Activated CD8-positive, alpha-beta memory T cell treated with anti-CD3 and anti-CD28 coated beads for 48 hours (primary cell): ENCODE measurements at places on chromosomes 1 and 21.

GRCh38 chr1:228668553-228669241 lies 66.6 kb upstream of the RHOU start:
- no peak for DNase-seq

DNA sequence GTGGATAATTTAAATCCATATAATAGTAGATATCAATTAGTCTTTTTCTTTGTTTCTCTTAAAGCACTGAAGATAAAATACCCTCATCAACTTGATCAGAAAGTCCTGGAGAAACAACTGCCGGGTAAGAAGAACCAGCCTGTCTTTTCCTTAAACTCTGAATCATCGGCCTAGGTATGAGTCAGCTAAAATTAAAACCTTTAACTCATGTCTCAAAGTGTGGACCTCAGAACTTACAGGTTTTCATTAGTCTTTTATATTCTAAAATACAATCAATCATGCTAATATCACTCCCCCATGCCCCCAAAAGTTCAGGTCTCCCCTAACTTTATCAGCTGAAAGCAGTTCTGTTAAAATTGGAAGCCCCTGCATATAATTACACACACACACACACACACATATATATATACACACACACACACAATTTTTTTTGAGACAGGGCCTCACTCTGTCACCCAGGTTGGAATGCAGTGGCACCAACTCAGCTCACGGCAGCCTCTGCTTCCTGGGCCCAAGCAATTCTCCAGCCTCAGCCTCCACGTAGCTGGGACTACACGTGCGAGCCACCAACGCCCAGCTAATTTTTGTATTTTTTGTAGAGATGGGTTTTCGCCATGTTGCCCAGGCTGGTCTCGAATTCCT lies 61.3 kb downstream of the B3GALNT2 start:
- DNase-seq, result no peak

DNA sequence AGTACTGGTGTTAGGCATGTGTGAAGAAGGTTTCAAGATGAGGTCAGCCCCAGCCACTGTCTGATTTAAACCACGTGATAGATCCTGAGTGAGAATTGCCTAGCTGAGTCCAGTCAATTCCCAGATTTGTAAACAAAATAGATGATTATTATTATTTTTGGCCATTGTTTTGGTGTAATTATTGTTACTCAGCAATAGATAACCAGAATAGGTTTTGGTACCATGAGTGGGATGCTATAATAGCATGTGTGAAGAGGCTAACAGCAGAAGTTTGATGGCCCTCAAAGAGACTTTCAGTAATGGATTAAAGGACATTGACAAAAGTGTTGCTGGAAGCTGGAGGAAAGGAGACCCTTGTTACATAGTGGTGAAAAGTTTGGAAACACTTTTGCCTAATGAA lies 214.8 kb downstream of the BACH1 start:
- DNase-seq, result no peak

DNA sequence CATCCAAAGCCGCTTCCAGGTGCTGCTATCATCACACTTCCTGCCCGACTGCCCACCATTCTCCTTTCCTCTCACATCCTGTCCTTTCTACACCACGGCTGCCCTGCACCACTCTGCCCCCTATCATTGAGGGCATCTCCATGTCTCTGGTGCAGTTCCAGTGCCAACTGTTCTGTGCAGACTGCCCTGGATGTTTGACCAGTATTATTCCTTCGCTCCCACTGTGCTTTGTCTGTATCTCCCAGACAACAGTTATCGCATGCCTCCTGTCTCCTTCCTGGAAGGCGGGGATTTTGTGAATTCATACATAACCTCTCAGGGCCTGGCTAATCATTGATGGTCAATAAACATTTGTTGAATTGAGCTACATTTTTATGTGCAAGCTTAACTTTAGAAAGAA lies 63.6 kb upstream of the GNG12 start:
- no peak for DNase-seq

- DNase-seq, result no peak
Observed at GRCh38 chr1:2170211-2170610, 24.4 kb downstream of the FAAP20 start.

DNA sequence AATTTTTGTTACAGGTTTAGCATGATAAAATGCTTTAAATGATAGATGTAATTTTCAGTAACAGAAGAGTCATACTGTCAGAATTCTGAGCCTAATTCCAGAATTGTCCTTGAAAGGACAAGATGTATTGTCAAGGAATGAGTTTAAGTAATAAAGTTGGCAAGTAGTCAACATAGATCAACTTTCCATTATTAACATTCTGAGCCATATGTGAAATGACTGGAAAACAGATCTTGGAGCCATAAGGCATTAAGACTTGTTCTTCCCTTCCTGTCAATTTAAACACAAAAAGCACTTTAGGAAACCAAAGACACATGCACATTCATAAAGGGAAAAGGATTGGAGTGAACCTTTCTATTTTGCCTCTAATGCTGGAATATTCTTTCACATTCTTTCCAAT lies 107.0 kb downstream of the ODF2L start:
- no peak for DNase-seq

DNA sequence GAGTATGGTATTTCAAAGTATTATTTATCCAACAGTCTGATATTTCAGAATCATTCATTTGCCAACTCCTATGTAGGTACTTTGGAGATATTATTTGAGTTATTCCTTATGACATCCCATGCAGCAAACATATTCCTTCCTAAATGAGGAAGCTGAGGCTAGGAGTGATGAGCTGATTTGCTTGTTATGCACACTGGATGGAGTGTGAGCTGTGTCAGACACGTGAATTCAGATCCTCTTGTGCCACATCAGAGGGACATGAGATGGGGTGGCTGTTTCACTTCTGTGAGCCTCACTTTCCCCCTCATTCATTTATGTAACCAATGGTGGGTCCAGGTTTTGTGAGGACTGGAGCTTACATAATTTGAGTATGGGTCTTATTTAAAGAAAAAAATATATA lies 215.9 kb downstream of the DISC1 start:
- DNase-seq, result no peak

GRCh38 chr21:40269239-40269638 lies 402.0 kb downstream of the PCP4 start:
- no peak for DNase-seq

DNA sequence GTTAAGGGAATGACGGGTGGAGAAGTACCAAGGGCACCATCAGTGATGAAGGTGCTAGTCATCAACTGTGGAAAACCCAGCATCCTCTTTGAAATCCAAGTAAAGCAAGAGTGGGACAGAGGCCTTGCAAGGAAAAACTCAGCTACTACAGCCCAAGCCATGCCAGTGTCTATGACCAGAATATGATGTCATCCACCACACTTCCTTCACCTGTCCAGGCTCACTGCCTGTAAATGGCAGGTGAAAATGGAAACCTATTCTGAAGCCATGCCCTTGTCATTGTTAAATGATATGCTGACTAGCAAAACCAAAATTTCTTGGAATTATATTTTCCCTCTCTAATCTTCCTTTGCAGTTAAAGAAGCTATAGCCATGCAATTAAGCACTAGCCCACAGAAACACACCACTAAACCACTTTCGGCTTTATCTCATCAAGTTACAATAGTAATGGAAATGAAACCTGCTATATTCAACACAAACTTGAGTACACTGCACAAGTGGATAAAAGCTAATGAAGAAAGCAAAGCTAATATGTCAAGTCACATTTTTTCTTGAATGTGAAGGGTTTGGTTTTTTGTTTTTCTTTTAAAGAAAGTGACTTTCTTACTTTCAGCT lies 96.3 kb upstream of the RALGPS2 start:
- no peak for DNase-seq

DNA sequence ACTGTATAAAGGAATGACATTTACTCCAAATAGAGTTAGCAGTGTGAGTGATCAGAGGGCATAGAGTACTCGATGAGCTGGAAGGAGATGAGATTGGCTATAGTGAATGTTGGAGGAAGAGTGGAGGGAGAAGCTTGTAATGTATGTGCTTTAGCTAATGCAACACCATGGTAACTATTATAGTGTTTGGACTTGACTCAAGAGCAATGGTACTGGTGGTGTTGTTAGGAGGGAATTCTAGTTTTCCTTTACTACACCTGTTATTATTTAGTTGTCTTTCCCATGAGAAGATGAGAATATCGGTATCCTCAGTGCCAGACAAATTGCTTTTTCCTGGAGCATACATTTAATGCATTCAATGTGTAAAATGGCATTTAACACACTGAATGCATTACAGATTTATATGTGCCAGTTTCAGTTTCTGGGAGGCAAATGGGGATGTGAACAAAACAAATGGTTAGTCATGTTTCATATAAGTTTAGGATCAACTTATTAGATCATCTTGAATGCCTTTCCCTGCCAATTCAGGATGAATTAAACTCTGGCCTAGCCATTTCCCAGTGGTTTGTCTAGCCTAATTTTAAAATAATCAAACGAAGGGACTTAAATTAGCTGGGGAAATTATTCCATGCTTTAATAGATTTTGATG lies 291.1 kb upstream of the ADAMTS5 start:
- no peak for DNase-seq

DNA sequence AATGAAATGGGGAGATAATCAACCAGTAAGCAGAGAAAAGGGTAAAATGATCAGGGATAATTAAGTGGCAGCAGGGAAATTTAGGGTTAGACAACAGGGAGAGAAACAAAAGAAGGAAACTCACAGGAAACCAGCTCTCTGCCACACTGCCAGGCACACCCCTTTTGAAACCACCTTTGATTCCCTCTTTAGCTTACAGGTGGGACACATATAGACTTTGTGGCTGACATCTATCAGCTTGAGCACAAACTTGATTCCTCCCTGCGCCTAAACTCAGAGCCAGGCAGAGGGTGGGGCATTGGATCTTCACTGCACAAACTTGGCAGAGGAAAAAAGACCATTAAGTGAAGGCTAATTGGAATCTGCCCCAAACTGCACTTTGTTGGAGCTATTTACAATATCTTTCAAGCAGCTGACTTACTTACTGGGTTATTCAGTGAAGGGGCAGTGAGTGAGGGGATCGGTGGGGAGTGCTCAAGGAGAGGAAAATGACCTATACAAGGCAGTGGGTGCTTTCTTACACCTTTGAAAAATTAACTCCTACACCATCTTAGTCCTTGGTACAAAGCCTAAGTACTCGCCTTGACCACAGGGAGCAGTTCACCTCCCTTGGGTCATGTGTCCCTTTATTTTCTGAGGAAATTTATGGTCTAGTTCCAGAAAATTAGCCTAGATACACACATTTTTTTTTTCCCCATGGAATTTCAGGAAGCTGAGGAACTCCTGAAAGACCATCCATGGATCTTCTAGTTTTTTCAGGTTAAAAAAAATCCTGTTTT lies 60.2 kb downstream of the PBX1 start:
- DNase-seq, result no peak

GRCh38 chr1:214028095-214028494 lies 40.3 kb downstream of the PROX1 start:
- no peak for DNase-seq
